ENCODE measurements at places on chromosomes 11 and 22.

GRCh38 chr11:91158891-91159537, 936.2 kb upstream of the CHORDC1 start:
- DNase-seq, result no peak

- no peak for DNase-seq
Measured at GRCh38 chr22:37802310-37803194, 5.2 kb upstream of the GCAT start.

DNA sequence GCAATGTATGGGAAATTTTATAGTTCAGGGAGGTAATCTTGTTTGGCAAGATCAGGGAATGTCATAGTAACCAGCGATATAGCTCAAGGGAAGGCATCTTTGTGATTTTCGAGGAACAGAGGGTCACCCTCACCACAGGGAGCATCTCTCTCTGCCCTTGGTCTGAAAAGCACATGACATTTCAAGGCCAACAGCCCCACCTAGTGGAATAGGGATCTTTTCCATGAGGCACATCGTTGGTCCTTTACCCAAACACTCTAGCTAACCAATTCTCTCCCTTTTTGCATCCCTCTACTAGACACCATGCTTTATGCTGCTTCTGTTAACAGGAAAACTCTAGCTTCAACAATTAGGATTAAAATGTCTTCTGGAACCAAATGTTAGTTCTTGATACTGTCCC, 179.0 kb downstream of the GRM5 start:
- DNase-seq, result no peak

DNA sequence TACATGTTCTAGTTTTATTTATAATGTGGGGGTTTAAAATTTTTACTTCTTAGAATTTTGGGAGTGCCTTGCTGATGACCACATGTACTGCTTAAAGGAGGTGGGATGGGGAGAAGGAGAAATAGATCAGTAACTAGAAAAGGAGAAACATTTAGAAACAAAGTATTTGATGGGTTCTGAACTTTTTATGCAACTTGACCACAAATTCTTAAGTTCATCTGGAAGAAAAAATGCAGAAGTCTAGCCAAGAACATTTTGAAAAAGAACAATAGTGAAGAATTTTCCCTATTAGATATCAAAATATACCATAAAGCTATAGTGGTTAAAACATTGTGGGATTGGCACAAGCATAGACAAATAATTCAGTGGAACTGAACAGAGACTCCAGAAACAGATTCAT, 73.3 kb upstream of the AMPD3 start:
- DNase-seq, result no peak

DNA sequence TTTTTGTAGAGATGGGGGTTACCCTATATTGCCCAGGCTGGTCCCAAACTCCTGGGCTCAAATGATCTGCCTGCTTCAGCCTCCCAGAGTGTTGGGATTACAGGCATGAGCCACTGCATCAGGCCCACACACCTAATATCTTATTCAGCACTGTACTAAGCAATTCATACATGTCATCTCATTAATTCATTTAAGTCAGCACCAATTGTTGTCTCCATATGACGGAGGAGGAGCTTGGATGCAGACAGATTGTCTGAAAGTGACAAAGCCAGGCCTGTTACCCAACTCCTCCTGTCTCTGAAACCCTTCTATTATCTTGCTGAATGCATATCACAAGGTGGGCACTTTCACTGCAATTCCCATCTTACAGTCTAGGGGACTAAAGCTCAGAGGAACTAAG, 57.5 kb upstream of the ALX4 start:
- no peak for DNase-seq

- DNase-seq, result no peak
Measured at GRCh38 chr22:37412495-37413250, 14.6 kb downstream of the ELFN2 start.
